ENCODE measurements at places on chromosomes 6 and 20. TPM values are rescaled to one million over a fixed set of nuclear protein-coding genes. Genes with fewer than 3 reads are reported as not detected.

SLC44A4 gene
- polyA plus RNA-seq: 0.05 TPM

CLDN20 gene
- not detected for polyA plus RNA-seq

GHRH gene
- polyA plus RNA-seq: 19.5 TPM

ZC3H12D gene
- 0.34 TPM for polyA plus RNA-seq

NT5E gene
- 3.6 TPM for polyA plus RNA-seq

IRF4 gene
- 0.41 TPM for polyA plus RNA-seq

KIAA1755 gene
- 5.8 TPM for polyA plus RNA-seq

WFDC12 gene
- not detected for polyA plus RNA-seq

MTFR2 gene
- 0.07 TPM for polyA plus RNA-seq

PHACTR3 gene
- polyA plus RNA-seq: 14.5 TPM

F13A1 gene
- polyA plus RNA-seq: 9.4 TPM

FOXF2 gene
- 0.43 TPM for polyA plus RNA-seq

WFDC10B gene
- polyA plus RNA-seq: not detected
